Esophagus muscularis mucosa (tissue), 4 donors: ENCODE measurements at places on chromosomes 3 and 15. TPM values are rescaled to one million over a fixed set of nuclear protein-coding genes. Genes with fewer than 3 reads are reported as not detected.
A peak's percentile ranks its signal among the peaks of the same experiment; 100 is the strongest.

Gene SCN5A
- 1.0 TPM for total RNA-seq

Gene XCR1
- total RNA-seq, result not detected

Gene CAMKV
- not detected for total RNA-seq

Gene PDCD7
- total RNA-seq, result 33.4 TPM

Gene TMEM207
- not detected for total RNA-seq

- DNase-seq, result no peak
Observed at GRCh38 chr3:147312786-147313280, 93.5 kb downstream of the ZIC4 start.

DNA sequence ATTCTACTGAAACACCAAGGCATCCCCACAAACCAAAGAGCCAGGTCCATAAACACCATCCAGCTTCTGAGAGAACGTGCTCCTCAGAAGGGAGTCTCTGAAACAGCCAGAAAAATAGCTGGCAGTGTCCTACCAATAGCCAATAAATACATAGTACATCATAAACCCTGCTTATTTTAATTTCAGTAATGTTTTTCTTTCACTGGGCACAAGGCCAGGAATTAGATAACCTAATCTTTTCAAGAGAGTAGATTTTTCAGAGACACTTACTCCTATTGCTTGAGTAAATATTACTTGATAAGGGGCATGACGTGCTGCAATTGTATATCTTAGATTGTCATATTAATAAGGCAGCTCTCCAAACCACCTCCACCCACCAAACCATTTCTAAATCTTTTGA is 22.7 kb downstream of the GADL1 start:
- DNase-seq, result no peak

GRCh38 chr15:63948971-63949370 is 97.3 kb downstream of the DAPK2 start:
- peak; percentile 66 for DNase-seq

DNA sequence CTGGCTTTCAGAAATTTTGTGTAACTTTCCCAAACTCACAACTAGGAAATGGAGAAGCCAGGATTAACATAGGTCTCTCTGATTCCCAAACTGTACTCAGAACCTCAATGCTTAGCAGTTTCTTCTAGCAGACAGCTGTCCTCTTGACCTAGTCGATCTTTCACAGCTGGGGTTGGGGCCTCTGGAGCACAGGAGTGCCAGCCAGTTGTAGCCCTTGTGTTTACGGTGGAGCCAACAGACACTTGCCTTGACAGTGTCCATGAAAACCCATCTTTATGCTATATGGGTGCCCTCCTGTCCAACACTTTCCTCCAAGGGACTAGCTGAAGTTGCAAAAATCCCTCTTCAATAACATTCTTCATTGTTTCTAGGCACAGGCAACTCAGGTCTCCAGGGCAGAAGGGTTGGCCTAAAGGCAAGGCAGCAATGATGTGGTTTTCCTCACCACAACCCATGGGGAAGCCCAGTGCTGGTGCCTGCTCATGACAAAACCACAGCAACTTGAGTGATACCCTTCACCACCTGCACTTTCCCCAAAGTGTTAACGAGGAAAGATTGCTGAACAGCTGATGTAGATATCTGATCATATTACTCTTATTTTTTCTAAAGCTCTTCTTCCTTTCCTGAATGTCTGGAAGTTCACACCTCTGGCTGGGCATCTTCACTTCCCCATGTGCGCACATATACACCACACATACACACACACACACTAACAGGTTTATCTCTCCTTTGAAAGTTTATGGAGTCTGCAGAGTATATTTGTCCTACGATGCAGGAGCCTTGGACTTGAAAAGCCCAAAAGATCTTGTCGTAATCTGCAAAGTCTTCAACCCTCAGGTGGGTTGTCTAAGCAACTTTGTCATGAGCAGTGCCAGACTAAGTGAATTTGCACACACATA is 11.0 kb upstream of the KNG1 start:
- DNase-seq, result peak; percentile 74

DNA sequence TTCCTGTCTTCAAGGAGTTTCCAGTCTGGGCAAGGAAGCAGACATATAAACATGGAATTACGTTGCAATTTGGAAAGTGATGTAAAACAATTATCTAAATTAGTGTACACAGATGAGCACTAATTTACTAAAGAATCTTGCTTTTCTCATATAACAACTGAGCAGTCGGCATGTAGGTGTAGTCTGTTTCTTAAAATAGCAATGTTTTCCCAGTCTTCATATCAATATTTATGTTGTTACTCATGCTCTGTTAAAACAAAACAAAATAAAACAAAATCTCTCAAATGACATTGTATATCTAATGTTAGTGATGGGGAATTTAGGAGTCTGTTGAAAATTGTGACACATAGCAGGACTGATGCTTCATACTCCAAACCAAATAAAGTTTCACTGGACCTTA is 75.6 kb downstream of the SAMMSON start:
- no peak for DNase-seq

GRCh38 chr15:64807751-64808222 is 17.7 kb downstream of the PIF1 start:
- DNase-seq, result no peak

DNA sequence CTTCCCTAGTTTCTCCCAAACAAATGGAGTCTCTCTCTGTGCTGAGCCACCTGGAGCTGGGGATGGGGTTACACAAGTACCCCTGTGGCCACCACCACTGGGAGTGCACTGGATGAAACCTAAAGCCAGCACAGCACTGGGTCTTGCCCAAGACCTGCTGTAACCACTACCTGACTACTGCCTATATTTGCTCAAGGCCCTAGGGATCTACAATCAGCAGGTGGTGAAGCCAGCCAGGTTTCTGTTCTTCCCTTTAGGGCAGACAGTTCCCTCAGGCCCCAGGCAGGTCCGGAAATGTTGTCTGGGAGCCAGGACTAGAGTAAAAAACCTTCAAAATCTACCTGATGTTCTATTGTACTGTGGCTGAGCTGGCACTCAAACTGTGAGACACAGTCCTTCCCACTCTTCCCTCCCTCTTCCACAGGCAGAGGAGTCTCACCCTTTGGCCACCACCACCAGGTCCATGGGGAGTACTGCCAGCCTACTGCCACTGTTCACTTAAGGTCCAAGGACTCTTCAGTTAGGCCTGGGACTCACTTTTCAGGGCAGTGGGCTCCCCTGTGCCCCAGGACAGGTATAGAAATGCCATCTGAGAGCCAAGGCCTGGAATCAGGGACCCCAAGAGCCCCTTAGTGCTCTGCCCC is 23.8 kb downstream of the C3orf20 start:
- no peak for DNase-seq

- DNase-seq, result no peak
Observed at GRCh38 chr15:74458473-74458872, 2.5 kb downstream of the UBL7 start.

DNA sequence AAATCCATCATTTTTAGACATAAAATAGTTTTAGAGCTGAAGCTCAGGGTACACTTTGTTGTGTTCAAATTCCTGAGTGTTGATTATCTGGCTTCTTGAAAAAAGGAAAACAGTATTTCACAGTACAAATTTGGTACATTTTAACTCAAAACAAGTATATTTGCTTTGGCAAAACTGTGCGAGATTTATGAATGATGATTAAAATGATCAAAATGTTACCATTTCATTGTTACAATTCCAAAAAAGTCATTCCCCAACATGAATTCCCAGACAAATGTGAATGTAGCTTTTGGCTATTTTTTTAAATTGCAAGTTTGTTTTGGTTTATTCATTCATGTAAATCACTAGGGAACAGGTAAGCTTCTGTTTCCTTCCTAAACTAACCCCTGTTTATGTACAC is 347.4 kb upstream of the DCBLD2 start:
- no peak for DNase-seq
